NCI-H2029 (cell line): ENCODE measurements at places on chromosomes 4 and X.

GRCh38 chr4:121192480-121192879, 28.4 kb upstream of the TNIP3 start:
- peak; percentile 1 for DNase-seq

- DNase-seq = no peak
These were observed 63.2 kb upstream of the FAM47B start for GRCh38 chrX:34879346-34879745.

DNA sequence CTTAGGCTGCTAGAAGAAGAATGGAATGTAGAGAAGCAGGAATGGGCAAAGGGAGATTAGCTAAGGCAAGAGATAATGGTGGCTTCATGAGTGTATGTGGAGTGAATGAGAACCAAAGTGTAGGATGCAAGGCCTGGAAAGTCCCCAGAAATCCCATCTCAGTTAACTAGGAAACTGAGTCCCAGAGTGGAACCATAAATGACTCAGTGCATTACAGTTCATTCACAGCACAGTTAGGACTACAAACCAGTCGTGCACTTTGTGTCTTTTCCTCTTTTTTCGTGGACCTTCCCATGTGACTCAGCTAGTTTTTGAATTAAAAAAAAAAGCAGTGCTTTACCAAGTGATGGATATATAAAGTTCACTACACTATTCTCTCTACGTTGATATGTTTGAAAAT, 27.7 kb upstream of the REST start:
- DNase-seq = no peak

GRCh38 chr4:120403296-120403695, 336.6 kb upstream of the MAD2L1 start:
- no peak for DNase-seq

DNA sequence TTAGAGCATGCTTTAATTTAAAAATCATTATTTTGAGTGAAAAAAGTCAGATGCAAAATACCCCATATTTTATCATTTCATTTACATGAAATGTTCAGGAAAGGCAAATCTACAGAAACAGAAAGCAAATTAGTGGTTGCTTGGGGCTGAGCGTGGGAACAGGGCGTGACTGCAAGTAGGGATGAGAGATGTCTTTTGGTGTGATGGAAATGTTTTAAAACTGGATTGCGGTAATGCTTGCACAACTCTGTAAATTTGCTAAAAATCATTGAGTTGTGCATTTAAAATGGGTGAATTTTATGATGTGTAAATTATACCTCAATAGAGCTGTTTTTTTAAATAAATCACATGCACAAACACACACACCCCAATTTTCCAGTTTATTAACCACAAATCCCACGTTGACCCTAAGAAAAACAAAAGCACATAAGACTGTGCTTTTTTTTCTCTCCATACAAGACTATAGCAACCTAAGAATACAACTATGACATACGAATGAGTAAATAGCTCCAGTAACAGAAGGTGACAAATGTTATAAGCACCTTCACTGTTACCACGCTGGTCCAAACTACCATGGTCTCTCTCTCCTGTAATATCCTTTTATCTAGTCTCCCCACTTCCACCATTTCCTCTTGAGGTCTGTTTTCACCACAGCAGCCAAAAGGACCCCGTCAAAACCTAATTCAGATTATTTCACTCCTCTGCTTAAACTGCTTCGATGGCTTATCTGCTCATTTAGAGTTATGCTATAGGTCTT, 37.2 kb downstream of the FRMD7 start:
- DNase-seq = no peak

DNA sequence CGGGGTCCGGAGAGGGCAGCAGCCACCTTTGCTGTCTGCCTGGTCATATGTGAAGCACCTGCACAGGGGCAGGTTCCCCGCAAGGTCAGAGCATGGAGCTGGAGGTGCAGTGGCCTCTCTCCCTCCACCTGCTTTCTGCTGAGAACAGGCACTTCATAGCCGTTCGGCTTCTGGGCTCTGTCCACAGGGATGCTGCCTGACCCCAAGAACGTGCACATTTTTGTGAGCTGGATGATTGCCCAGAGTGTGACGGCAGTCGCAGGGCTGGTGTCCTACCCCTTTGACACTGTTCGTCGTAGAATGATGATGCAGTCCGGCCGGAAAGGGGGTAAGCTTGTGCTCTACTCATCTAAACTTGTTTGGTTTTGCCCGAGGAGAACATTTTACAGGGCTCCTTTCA, 2.5 kb downstream of the SLC25A4 start:
- DNase-seq = no peak

- no peak for DNase-seq
These were observed 146.4 kb upstream of the EOLA2 start for GRCh38 chrX:150084496-150085229.

DNA sequence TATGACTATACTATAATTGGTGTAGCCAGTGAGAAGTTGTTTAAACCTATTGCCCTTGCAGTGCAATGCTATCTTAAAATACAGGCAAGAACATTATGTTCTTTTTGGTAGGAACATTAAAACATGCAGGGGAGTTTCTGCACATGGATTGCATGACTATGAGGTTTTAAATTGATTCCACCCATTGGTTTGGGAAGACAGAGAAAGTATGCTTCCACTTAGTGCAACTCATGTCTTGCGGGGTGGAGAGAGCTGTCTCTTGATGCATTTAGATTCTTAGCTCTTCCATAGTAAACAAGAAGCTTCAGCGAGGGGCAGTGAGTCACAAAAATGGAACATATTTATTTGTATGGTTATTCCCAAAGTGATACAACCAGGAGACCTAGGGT, 39.5 kb upstream of the RASL11B start:
- DNase-seq = no peak

GRCh38 chr4:147724468-147725201, 7.3 kb upstream of the ARHGAP10 start:
- DNase-seq = no peak

- no peak for DNase-seq
These were observed 26.9 kb downstream of the CCNG2 start for GRCh38 chr4:77183777-77184420.
